Glomerular endothelial cell (primary cell): ENCODE measurements at places on chromosomes 7 and 10. TPM values are rescaled to one million over a fixed set of nuclear protein-coding genes. Genes with fewer than 3 reads are reported as not detected.

The TASOR2 gene
- 35.7 and 66.7 TPM in 2 replicates for total RNA-seq

The NODAL gene
- not detected in 2 replicates for total RNA-seq

The PDK4 gene
- 2.2 and 8.7 TPM in 2 replicates for total RNA-seq

The ATP6V1F gene
- 156 and 188 TPM in 2 replicates for total RNA-seq

The AMZ1 gene
- 0.05 and 0.47 TPM in 2 replicates for total RNA-seq

The SHTN1 gene
- total RNA-seq: 10.2 and 16.8 TPM in 2 replicates

The SKIDA1 gene
- 0.34 and 1.2 TPM in 2 replicates for total RNA-seq

The TIMM23B gene
- 7.5 and 22.5 TPM in 2 replicates for total RNA-seq

The ARHGAP21 gene
- 70.8 and 76.1 TPM in 2 replicates for total RNA-seq

The NRP1 gene
- total RNA-seq: 167 and 209 TPM in 2 replicates

The CRHR2 gene
- not detected in 2 replicates for total RNA-seq

The GPER1 gene
- total RNA-seq: 1.4 and 1.8 TPM in 2 replicates

The SPAG6 gene
- total RNA-seq: not detected in 2 replicates

The CPN1 gene
- not detected in 2 replicates for total RNA-seq

The DNAJC9 gene
- 19.3 and 26.1 TPM in 2 replicates for total RNA-seq

The SFTPD gene
- total RNA-seq: not detected in 2 replicates

The CNTNAP2 gene
- total RNA-seq: under 0.01 and 0.97 TPM in 2 replicates

The PLAU gene
- total RNA-seq: 137 and 470 TPM in 2 replicates

The AEBP1 gene
- total RNA-seq: 12.1 and 40.8 TPM in 2 replicates

The SFXN2 gene
- 2.7 and 6.0 TPM in 2 replicates for total RNA-seq

The TNPO3 gene
- total RNA-seq: 45.3 and 48.1 TPM in 2 replicates

The MINDY4 gene
- 5.4 and 6.7 TPM in 2 replicates for total RNA-seq

The GRM3 gene
- not detected in 2 replicates for total RNA-seq

The RSPH10B gene
- total RNA-seq: 0.05 TPM in 1 of 2 replicates, not detected in the other

The CYP2E1 gene
- 0.64 TPM in 1 of 2 replicates, not detected in the other for total RNA-seq

The LEP gene
- total RNA-seq: not detected in 2 replicates

The GIMAP8 gene
- total RNA-seq: 16.7 and 26.0 TPM in 2 replicates

The VWDE gene
- total RNA-seq: 0.35 TPM in 1 of 2 replicates, not detected in the other

The SFRP5 gene
- not detected in 2 replicates for total RNA-seq

The UNCX gene
- not detected in 2 replicates for total RNA-seq

The HYAL4 gene
- total RNA-seq: 0.18 TPM in 1 of 2 replicates, not detected in the other

The MBL2 gene
- total RNA-seq: not detected in 2 replicates

The CDC14C gene
- total RNA-seq: not detected in 2 replicates

The PKD2L1 gene
- total RNA-seq: not detected in 2 replicates

The FAM20C gene
- total RNA-seq: 18.5 and 38.1 TPM in 2 replicates

The IKZF1 gene
- not detected in 2 replicates for total RNA-seq

The TAS2R39 gene
- not detected in 2 replicates for total RNA-seq

The TLX1 gene
- total RNA-seq: not detected in 2 replicates

The CALN1 gene
- not detected in 2 replicates for total RNA-seq

The CREM gene
- 68.5 and 80.1 TPM in 2 replicates for total RNA-seq

The STN1 gene
- 25.4 and 32.2 TPM in 2 replicates for total RNA-seq

The SLIT1 gene
- total RNA-seq: not detected in 2 replicates

The ABCB4 gene
- total RNA-seq: 0.29 and 0.78 TPM in 2 replicates

The PLEKHS1 gene
- not detected in 2 replicates for total RNA-seq

The NUTM2D gene
- 3.0 and 3.9 TPM in 2 replicates for total RNA-seq

The LSM8 gene
- total RNA-seq: 18.8 and 21.8 TPM in 2 replicates

The TMEM225B gene
- not detected in 2 replicates for total RNA-seq

The ARHGEF35 gene
- total RNA-seq: 0.73 TPM in 1 of 2 replicates, not detected in the other

The RSBN1L gene
- 13.0 and 15.5 TPM in 2 replicates for total RNA-seq

The IGFBP3 gene
- 49.0 and 247 TPM in 2 replicates for total RNA-seq

The PSTK gene
- total RNA-seq: 1.6 and 5.0 TPM in 2 replicates

The CTBP2 gene
- total RNA-seq: 69.3 and 83.2 TPM in 2 replicates
